ENCODE measurements at places on chromosomes 5 and 9.

DNA sequence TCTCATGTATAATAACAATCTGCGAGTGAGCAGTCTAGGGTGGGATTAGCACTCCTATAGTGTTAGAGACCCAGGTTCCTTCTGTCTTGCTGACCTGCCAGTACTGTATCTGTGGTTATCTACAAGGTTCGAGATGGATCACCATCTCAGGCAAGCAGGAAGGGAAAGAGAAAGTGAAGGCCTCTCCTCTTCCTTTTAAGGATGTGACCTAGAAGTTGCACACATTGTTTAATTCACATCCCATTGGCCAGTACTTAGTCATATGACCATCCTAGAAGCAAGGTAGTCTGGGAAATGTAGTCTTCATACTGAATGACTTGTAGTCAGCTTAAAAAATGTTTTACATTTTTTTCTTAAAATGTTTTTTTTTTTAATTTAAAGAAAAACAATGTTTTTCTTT is 168.6 kb downstream of the CARTPT start:
- peak; percentile 68 for DNase-seq

DNA sequence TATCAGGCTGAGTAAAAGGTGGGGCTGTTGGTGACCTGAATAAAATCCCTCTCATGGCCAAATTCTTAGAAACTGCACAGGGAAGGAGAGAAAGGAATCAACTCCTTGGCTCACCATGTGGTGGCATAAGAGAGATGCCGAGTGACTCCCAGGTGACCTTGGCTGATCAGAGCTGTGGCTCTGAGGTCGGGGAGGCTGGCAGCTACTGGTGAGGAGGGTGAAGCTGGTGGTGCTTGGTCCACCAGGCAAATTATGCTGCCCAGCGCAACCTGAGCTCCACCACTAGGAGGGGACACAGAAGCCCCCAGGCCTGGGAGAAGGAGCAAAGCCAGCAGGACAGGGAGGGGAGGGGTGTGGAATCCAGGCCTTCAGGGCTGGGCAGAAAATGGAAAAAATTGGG is 111.2 kb upstream of the IL12B start:
- DNase-seq = no peak

DNA sequence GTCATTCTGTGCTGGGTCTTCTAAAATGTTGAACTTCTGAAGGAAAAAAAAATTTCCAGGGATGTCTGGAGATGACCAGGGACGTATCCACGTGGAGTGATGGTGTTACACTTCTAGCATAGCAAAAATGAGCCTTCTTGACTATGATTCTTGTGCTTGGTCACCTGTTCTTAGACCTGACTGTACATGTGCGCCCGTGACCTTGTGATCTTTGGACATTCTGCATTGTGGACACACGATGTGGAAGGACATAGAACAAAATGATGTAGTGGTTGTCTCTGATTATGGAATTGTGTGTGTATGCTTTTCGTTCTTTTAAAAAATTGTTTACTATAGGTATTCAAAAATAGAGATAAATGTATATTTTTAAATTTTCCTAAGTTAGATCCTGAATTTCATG is 61.0 kb downstream of the SNX30 start:
- no peak for DNase-seq

DNA sequence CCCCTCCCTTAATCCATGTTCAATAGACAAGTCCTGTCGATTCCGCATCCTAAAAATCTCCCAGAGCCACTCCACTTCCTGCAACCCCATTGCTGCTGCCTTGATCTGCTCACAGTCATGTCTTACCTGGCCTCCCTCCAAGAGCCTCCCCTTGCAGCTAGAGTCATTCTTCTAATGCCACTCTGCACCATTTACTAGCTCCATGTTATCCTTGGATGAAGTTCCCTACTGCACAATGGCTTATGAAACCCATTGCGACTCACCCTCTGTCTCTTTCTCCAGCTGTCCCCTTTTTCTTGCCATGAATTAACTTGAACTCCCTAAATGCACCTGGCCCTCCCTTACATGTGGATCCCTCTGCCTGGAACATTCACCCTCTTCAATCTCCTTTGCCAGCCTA is 39.5 kb downstream of the MEGF10 start:
- DNase-seq = no peak

- DNase-seq = peak; percentile 42
These were observed 8.0 kb downstream of the KLF9 start for GRCh38 chr9:70406434-70406862.

GRCh38 chr9:97873425-97873824 is 20.4 kb downstream of the FOXE1 start:
- DNase-seq = no peak

DNA sequence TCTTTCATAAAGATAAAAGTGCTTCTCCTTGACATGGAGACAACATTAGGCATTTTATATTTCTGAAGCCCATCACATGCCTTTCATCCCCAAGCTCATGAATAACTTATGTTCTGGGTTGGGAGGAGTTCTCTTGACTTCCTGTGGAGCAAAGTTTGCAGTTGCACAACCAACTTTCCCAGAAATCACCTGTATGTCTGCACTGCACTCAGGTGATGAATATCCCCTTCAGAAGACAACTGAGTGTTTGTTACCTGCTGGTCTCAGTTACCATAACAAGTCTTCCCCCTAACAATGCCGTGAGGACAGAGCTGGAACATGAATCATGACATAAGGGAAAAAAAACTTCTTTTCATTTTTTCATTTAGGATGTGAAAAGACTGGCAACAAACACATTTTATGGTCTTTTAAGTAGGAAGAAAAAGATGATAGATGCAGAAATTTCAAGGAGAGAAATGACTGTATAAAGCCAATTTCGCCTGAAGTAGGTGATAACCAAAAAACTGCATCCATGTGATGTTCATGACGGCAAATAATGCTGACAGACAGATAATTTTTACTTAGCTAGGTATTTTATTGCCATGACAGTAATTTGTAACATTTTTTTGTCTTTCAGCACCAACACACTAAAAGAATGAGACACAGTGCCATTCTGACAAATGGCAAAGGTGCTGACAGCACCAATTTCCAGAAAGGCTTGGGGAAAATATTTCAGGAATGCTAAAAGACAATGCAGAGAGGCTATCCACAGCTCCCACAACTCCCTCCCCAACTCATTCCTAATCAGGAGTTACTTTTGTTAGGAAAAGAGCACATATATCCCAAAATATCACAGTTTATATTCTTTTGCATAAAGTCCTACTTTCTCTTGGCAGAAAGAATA is 656.3 kb downstream of the PRELID2 start:
- no peak for DNase-seq

- no peak for DNase-seq
These were observed 143.5 kb downstream of the LPAR1 start for GRCh38 chr9:110894731-110895130.

DNA sequence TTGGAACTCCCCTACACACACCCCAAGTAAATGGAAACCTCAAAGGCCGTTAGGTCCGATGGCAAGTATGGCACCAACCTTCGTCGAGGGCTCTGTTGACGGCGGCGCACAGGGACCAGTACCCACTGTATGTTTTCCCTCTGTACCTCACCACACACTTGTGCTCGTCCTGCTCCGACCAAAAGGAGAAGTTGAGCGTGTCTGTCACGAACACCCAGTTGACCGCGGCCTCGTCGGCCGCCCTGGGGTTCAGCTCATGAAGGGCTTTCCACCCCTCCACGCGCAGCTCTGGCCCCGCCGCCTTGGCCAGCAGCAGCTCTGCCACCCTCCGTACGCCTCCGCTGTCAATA is 24.0 kb downstream of the HNRNPK start:
- peak; percentile 30 for DNase-seq

- no peak for DNase-seq
These were observed 8.4 kb upstream of the RXRA start for GRCh38 chr9:134317790-134318414.

GRCh38 chr5:54944364-54944763 is 41.0 kb downstream of the ESM1 start:
- peak; percentile 68 for DNase-seq

- DNase-seq = no peak
These were observed 16.2 kb downstream of the ROPN1L start for GRCh38 chr5:10457682-10458574.

DNA sequence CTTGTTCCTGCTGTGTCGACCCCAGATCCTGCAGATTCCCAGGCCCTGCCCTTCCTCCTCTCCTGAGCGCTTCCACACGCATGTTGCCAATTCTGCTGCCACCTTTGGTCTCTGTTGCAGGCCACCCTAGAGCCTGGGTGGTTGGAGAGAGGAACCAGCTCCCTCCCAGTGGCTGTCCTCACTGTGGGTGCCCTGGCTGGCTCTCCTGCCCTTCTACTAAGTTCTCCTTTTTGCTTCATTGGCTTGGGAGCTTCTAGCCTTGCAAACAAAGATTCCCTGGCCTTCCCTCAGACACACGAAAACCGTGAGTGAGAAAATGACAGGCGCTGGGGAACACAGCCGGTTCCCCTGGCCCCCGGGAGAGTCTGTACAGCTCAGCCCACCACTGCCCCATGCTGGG is 14.2 kb upstream of the NCS1 start:
- DNase-seq = no peak

DNA sequence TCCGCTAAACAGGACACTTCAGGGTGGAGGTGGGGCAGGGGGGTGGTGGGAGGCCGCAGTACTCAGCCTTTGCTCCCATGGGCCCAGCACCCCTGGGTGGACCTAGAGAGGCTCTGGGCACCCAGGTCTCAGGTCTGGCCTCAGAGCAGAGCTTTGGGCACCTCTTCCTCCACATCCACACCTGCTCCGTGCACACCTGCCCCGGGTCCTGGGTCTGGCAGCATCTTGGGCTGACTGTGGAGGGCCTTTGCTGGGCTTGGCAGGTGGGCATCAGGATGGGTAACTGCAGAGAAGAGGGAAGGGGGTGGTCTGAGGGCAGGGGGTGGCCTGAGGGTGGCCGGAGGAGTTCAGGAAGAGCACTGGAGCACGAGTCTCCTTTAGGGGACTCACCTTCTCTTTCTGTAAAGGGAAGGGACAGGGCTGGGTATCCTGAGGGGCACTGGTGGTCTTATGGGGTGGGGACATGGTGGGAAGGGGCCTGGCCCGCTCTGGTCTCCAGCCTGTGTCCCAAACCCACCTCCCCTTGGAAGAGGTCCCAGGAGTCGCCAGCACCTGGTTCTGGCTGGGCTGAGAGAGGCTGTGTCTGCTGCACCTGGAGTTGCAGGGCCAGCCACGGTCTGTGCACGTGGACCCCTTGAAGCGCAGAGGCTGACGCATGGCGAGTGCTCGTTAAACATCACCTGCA is 106.7 kb upstream of the IER5L start:
- no peak for DNase-seq

- DNase-seq = no peak
These were observed 100.2 kb downstream of the MPDZ start for GRCh38 chr9:13179257-13179656.

DNA sequence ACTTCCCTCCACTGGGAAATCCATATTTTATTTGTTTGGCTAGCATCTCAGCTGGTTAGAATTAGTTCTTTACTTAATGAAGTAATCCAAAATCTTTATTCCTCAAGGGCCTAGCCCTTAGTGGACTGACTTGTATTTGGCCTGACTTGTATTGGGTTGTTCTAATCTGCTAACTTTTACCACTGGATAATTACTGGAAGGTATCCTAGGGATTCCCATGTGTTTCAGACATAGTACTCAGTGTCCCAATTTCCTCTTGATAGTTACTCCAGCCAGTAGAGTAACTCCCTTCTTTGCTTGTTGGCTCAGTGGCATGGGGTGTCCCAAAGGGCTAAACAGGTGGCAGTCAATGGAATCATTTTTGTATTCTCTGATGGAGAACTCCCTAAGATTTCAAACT is 156.0 kb downstream of the DCP2 start:
- DNase-seq = no peak

DNA sequence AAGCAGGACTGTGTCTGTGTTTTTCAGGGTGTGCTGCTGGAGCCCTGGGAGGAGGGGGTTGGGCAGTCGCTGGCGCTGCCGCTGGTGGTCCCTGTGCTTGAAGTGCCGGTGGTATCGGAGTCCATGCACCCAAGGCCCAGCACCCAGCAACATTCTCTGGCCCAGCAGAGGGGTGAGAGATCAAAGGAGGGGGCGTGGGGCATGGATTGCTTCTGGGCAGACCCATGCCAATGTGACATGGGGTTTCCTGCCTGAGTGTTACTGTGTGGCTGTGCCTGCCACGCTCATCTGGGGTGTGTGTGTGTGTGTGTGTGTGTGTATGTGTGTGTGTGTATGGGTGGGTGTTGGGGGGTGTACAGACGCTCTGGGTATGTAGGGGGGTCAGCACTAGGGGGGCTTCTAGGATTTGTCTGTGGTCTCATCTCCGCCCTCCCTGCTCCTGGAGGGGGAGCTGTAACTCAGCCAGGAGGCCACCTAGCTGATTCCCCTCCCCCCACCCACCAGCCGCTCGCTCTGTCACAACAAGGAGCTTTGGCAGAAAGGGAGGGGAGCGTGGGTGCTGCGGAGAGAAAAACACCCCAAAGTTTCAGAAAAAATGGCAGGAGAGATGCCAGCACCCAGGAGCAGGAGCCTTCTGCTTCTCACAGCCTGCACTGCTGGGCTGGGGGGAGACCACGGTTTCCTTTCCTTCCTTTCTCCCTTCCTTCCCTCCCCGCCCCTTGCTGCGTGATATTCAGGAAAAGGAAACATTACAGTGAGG is 35.9 kb upstream of the HSPA9 start:
- DNase-seq = no peak

- DNase-seq = no peak
These were observed 269.9 kb downstream of the NPR3 start for GRCh38 chr5:32981061-32981460.
